ENCODE measurements at places on chromosomes 2 and 18. TPM values are rescaled to one million over a fixed set of nuclear protein-coding genes. Genes with fewer than 3 reads are reported as not detected.

DNA sequence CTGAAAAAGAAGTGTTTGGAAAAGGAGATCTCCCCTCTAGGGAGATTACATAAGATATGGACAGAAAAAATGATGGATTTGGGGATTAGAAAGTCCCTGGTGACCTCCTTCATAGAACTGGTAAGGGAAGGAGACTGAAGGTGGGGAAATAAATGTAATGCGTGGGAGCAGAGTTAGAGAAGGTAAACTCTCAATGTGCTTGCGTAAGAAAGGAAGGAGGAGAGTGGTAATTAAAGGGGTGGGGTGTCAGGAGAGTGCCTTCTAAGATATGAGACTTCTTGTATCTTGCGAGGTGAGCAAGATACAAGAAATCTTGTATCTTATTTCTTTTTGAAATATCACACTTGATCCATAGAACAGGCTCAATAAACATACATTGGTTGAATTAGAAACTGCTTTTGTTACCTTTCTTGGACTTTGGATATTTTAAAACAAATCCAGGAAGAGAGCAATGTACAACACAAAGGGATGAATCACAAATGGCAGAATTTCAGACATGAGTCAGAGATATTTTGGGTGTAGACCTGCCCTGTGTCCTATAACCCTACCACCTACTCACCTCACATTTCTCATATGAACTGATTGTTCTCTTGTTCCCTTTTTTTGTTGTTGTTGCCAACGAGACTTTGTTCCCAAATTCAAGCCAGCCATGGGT lies 342.4 kb downstream of the INSIG2 start:
- H3K4me1 ChIP-seq, result no peaks in the 10 kb centered on the region
- H3K4me3 ChIP-seq, result no peak overlapping the region
- no peak overlapping the region for H3K27ac ChIP-seq
- DNase-seq, result no peak

GPR39 gene
- not detected for total RNA-seq

DNA sequence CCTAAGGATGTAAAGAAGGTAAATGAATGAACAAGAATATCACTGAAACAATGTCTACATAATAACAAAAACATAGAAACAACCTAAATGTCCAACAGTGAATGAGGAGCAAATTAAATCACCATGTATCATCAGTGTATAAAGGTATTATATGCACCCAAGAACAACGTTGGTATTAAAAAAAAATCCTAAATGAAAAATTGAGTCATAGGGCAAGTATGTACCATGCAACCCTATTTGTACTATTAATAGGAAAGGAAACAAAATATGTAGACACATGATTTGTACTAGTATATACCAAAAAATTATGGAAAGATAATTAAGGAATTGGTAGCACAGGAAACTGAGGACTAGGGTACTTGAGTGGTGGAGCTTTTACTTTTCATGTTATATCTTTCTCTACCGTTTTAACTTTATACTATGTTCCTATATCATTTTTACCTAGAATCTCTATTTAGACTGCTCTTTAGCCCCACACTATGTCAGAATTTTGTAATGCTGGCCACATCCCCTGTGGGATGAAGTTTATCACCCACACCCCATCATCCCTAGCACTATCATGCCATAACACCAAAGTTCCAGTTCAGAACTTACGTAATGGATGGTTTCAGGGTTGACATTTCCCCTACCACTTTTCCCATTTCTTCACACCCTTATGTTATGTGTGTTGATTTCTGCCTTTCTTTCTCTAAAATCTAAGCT lies 25.6 kb downstream of the IKZF2 start:
- H3K27me3 ChIP-seq, result no peaks in the 10 kb centered on the region
- H3K4me3 ChIP-seq, result no peak overlapping the region
- peaks cover 24% of the 10 kb centered on the region for H3K4me1 ChIP-seq
- H3K27ac ChIP-seq, result no peak overlapping the region
- no peaks in the 10 kb centered on the region for H3K36me3 ChIP-seq

IL36B gene
- total RNA-seq, result not detected

- no peaks in the 10 kb centered on the region for H3K4me1 ChIP-seq
- peaks cover 5% of the 10 kb centered on the region for H3K27me3 ChIP-seq
- no peak for DNase-seq
- H3K36me3 ChIP-seq, result no peaks in the 10 kb centered on the region
- no peak overlapping the region for H3K4me3 ChIP-seq
Measured at GRCh38 chr2:136645236-136645828, 120.0 kb upstream of the THSD7B start.

DNA sequence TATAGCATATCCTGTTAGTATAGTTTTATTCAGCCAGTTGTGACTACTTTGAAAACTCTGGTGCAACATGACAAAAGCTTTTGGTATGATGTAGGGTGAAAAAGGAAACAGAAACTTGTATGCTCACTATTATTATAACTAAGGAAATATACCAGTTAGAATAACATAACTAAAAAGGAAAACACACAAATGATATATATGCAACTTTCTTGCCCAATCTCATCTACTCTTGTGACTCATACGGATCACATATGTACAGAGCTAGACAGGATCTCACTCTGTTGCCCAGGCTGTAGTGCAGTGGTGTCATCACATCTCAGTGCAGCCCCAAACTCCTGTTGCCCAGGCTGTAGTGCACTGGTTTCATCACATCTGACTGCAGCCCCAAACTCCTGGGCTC lies 12.4 kb upstream of the TLK1 start:
- peak; percentile 57 for DNase-seq
- no peaks in the 10 kb centered on the region for H3K36me3 ChIP-seq
- H3K27me3 ChIP-seq, result no peaks in the 10 kb centered on the region
- H3K27ac ChIP-seq, result no peak overlapping the region

DNA sequence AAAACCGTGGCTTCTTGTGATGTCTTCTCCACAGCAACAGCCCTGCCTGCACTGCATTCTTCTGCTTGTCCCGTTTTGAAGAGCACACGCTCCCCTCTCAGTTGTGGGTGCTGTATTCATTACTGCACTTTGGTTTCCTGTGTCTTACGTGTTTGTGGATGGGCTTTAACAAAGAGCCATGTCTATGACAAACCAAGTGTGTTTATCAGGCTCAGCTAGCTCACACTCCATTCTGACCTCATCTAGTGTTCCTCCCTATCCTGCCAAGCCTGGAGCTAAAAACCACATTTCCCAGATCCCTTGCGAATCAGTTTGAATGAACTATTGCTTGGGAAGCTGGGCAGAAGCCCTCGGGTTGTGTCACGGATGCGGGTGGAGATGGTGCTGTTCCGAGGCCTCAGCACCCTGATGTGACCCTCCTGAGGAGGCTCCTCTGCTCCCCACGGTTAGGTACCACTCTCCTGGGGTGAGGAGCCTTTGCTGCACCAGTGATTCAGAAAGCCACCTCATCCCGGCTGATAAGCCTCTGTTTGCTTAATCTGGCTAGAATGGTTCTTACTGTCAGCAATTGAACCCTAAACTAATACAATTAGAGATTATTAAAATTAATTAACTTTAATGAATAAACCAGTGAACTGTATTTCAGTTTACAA lies 116.5 kb downstream of the GALR1 start:
- peaks cover 5% of the 10 kb centered on the region for H3K36me3 ChIP-seq
- H3K4me3 ChIP-seq, result no peak overlapping the region
- H3K4me1 ChIP-seq, result no peaks in the 10 kb centered on the region
- DNase-seq, result no peak
- H3K27me3 ChIP-seq, result peaks cover 32% of the 10 kb centered on the region

DNA sequence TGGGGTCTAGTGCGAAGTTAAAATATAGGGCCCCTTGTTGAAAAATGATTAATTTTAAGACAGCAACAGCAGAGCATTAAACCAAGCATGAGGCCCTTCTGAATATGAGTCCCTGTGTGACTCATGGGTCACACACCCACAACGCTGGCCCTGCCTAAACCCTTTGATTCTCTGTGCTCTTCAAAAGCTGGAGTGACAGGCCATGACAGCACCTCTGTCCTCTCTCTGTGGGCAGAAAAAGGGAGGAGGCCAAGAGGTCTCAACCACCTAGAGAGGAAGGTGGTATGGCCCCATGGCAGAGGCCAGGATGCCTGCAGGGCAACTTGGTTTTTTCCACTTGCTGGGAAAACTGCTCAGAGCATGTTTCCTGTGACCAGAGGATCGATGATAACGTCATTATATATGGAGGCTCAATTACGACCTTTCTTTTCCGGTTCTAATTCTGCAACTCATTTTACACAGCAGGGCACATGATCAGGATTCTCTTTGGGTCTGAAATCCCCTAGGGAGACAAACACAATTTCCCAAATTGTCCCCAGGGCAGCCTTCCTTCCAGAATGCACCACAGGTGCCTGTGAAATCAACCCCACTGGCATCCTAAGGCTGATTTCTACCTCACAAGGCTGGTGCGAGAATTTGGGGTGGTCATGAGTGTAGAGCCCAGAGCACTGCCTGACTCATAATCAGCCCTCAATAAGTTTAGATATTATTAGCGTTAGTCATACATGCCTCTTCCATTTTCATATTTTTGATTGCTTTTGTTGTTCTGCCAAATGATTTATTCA lies 102.0 kb upstream of the PPP1CB start:
- peak overlapping the region; percentile 83 for H3K27ac ChIP-seq
- no peaks in the 10 kb centered on the region for H3K36me3 ChIP-seq
- H3K4me3 ChIP-seq, result peak overlapping the region; percentile 8
- peak; percentile 79 for DNase-seq
- no peaks in the 10 kb centered on the region for H3K27me3 ChIP-seq
- H3K4me1 ChIP-seq, result peaks cover 28% of the 10 kb centered on the region

GRCh38 chr2:188598551-188598950 lies 306.9 kb downstream of the GULP1 start:
- H3K36me3 ChIP-seq, result no peaks in the 10 kb centered on the region
- H3K4me1 ChIP-seq, result no peaks in the 10 kb centered on the region
- no peak for DNase-seq
- no peak overlapping the region for H3K4me3 ChIP-seq
- no peak overlapping the region for H3K27ac ChIP-seq
